ENCODE measurements at places on chromosomes 1 and 21.

DNA sequence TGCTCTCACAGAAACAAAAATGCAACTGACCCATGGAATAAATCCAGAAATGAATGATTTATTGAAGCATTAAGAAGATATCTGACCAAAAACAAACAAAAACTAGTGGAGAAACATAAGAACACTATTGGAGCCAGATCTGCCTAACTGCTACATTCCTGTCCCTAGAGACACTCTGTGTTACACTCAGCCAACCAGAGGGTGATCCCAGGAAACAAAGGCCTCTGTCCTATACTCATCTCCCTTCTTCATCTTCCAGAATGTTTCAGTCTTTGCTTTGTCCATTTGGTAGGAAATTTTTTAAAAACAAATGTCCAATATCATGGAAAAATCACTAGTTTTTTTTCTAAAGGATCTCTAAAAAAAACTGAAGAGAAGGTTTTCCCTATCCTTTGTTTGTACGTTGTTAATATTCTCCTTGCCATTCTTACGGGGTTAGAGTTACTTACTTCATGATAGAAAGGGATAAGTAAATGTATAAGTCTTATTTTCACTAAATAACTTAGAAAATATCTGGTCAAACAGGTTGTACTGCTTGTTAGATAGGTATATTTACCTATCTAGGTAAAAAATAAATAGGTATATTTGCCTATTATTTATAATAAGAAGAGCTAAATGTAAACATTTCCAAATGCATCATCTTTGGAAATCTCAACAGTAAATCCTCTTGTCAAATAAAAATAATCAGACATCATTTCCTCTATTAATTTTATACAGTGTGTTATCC, 59.1 kb downstream of the NME7 start:
- no peak for DNase-seq

GRCh38 chr21:41418393-41418792, 7.6 kb upstream of the MX1 start:
- DNase-seq, result no peak

- no peak for DNase-seq
These were observed 188.5 kb downstream of the SLC45A1 start for GRCh38 chr1:8506456-8506855.

- DNase-seq, result no peak
These were observed 20.5 kb upstream of the THRAP3 start for GRCh38 chr1:36203554-36204346.

GRCh38 chr21:17359781-17360180, 153.1 kb upstream of the CXADR start:
- DNase-seq, result no peak

GRCh38 chr1:175818929-175819328, 75.5 kb upstream of the TNR start:
- DNase-seq, result no peak

- no peak for DNase-seq
These were observed 40.6 kb upstream of the MARK1 start for GRCh38 chr1:220487297-220487820.

- no peak for DNase-seq
These were observed 3.5 kb upstream of the ACTA1 start for GRCh38 chr1:229437443-229437842.

DNA sequence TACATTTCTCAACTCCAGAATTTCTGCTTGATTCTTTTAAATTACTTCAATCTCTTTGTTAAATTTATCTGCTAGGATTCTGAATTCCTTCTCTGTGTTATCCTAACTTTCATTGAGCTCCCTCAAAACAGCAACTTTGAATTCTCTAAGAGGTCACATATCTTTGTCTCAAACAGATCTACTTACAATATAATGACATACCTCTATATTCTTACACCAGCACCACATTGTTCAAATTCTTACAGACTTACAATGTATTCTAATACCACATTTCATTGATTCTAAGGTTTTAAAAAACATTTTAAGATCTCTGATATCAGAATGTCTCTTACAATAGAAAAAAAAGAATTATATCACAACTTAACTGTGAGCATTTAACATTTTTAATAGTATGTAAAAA, 77.4 kb downstream of the DIRAS3 start:
- DNase-seq, result no peak

- DNase-seq, result no peak
These were observed 3.5 kb downstream of the NIPAL3 start for GRCh38 chr1:24418898-24419628.

GRCh38 chr1:204077979-204078696, 5.2 kb downstream of the SOX13 start:
- DNase-seq, result no peak

GRCh38 chr1:42848823-42849537, 2.6 kb downstream of the ZNF691 start:
- DNase-seq, result no peak

DNA sequence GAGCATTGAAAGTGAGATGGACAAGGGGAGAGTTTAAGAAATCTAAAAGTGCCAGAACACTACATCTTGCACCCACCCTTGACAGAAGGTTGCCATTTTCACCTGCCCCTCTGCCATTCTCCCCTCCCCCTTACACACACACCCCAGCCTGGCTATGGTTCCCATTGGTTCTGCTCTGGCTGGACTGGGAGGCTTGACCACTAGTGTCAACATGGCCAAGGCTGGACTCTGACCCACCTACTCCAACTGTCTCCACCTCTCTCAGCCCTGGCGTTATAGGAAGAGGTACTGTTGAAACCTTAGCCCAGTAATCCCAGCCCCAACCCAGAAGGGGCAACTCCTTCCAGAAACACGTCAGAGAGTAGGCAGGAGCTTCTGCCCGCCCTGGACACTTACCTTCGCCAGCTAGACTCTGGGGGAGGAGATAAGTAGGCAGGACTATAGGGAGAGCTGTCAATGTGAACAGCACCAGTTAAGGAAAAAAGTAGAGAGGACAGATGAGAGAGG, 4.5 kb downstream of the CRTC2 start:
- no peak for DNase-seq

DNA sequence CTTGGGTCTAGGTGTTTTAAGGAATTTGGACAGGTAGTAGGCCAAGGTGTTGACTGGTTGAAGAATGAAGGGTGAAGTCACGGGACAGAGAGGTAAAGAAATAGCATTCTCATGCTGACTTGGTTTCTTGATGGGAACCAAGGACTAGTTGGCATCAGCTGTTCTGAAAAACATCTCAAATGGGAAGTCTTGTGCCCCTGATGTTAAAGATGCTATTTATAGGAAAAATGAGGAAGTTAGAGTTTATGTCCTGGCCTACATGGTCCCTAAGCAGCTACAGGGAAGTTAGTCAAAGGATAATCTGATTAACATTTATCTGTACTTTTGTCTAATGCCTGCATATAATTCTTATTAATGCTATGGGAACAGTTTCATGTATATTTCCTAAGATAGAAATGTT, 262.4 kb downstream of the HHIPL2 start:
- no peak for DNase-seq

DNA sequence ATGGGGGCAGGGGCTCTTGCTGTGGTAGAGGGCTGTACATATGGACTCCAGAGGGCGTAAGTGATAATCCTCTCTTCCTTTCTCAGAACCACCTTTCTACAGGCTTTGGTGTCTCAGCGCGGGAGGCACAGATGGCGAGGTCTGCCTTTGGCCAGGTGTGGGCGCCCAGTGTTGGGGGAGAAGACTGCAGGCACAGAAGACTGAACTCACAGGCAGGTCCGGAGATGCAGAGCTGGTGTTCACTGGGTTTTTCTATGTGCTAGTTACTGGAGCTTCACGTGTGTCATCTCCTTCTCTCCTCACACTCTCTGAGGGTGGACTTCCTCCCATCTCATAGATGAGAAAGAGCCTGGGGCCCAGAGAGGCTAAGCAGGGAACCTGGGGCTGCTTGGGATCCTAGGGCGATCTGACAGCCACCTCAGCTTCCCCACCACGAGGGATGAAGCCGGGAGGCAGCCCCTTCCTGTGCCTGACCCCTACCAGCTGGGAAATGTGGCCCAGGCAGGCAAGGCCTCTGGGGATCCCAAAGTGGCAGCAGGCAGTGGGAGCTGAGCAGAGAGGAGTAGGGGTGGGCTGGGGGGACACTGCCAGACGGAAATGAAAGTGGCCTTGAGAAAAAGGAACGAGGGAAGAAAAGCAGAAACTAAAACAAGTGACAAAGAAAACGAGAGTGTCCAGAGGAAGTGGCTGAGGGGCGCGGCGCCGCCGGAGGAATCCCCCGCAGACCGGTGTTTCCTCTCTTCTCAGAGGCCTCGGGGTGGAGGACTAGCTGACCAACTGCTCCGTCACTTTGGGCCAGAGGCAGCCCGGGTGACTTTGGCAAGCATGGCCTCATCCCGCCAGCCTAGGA, 191.6 kb downstream of the HIVEP3 start:
- no peak for DNase-seq

DNA sequence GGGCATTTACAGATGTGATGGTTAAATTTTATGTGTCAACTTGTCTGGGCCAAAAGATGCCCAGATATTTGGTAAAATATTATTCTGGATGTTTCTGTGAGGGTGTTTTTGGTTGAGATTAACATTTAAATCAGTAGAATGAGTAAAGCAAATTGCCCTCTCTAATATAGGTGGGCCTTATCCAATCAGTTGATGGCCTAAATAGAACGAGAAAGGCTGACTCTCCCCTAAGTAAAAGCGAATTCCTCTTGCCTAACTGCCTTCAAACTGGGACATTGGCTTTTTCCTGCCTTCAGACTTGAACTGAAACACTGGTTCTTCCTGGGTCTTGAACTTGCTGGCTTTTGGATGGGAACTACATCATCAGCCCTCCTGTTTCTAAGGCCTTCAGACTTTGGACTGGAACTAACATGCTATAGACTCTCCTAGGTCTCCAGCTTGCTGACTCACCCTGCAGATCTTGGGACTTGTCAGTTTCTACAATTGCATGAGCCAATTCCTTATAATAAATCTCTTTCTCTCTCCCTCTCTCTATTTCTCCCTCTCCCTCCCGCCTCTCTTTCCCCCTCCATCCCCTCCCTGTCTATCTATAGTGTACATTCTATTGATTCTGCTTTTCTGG, 10.2 kb upstream of the NAV1 start:
- no peak for DNase-seq

GRCh38 chr1:46530791-46531409, 20.5 kb downstream of the KNCN start:
- DNase-seq, result no peak

GRCh38 chr1:30085811-30086770, 637.3 kb downstream of the MATN1 start:
- no peak for DNase-seq

DNA sequence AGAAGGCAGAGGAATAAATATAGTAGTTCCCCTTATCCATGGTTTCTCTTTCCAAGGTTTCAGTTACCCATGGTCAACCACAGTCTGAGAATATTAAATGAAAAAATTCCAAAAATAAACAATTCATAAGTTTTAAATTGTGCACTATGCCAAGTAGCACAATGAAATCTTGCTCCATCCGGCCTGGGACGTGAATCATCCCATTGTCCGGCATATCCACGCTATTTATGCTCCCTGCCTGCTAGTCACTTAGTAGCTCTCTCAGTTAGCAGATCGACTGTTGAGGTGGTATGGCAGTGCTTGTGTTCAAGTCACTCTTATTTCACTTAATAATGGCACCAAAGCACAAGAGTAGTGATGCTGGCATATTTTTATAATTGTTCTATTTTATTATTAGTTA, 58.6 kb upstream of the ARHGAP29 start:
- no peak for DNase-seq

DNA sequence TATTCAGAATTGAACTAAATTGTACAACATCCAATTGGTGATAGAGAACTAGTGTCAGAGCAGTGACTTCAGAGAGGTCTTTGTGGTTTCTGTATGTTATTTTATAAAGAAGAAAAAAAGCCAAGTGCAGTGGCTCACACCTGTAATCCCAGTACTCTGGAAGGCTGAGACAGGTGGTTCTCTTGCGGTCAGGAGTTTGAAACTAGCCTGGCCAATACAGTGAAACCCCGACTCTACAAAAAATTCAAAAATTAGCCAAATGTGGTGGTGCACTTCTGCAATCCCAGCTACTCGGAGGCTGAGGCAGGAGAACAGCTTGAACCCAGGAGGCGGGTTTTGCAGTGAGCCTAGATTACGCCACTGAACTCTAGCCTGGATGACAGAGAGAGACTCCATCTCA, 90.7 kb downstream of the ASH1L start:
- DNase-seq, result no peak

- no peak for DNase-seq
These were observed 57.7 kb downstream of the ASTN1 start for GRCh38 chr1:177106614-177107365.

GRCh38 chr1:8201331-8201861, 116.5 kb upstream of the SLC45A1 start:
- DNase-seq, result no peak

DNA sequence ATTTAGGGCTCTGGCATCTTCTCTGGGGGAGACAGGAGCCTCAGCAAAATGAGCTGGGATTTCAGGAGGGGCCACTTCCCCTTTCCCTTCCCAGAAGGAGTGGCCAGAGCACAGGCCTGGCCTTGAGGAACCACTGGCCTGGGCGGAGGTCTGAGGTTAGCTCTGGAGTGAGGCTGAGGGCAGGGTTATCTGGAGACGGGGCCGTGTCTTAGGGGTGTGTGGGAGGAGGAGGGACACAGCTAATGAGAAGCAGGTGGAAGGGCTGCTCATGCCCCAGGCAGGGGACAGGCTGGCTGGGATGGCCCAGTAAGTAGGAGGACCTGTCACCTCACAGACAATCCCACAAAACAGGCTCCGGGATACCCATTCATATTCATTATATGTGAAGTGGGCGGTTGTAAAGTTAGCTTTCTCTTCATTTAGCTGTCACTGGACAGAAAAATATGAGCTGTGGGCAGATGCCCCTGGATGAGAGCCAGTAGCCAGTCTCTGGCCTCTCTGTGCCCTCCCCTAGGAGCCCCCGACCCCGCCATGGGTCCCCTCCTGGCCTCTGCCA, 12.4 kb downstream of the ALX3 start:
- no peak for DNase-seq

DNA sequence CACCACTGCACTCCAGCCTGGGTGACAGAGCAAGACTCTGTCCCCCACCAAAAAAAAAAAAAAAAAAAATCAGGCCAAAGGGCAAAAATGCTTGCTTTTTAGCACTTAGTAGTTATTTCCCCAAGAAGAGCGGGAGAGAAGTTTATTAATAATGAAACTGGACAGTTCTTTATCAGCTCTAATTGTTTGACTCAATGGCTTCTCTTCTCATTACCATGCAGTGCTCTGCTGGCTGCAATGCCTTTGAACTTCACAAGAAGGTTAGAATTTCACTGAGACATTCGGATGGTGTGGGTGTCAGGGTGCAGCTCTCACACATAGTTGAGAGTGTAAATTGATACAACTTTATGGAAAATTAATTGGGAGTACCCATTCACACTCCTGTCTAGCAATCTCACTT, 63.7 kb downstream of the EDARADD start:
- no peak for DNase-seq

Data from stimulated activated CD8-positive, alpha-beta memory T cell treated with anti-CD3 and anti-CD28 coated beads, Interleukin-4, amount 100 ng/mL, for 1 hour (primary cell).